ENCODE measurements at places on chromosomes 4 and X. TPM values are rescaled to one million over a fixed set of nuclear protein-coding genes. Genes with fewer than 3 reads are reported as not detected.

DNA sequence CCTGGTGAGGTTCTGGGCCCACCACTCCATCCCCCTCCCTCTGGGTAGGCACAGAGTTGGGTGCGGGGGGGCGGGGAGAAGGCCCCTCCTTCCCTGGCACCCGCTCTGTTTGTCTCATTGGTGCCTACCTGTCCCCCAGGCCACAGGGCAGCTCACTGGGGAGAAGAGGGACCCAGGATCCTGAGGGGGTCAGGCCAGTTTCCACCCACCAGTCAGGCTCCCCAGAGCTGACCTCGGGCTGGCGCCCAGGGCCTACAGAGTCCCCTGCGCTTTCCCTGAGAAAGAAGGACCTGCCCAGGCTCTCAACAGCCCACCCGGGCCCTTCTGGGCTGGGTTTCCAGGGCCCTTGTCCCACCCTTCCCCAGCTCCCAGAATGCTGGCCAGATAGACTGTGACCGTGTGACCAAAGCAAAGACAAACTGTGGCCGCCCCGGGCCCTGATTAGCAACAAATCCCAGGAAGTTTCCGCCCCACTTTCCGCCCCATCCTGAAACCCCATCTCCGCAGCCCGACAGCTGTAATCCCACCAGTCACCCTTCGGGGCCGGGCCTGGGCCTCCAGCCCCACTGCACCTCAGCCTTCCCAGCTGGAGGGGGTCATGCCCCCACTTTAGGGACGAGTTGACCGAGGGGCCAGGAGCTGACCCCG lies 33.8 kb upstream of the FGFR3 start:
- DNase-seq: no peak

- no peak for DNase-seq
Measured at GRCh38 chrX:1112321-1112720, 100.1 kb downstream of the CRLF2 start.

- DNase-seq: no peak
Measured at GRCh38 chrX:568311-568710, 62.3 kb upstream of the SHOX start.

- no peak for DNase-seq
Measured at GRCh38 chr4:144750348-144750747, 104.4 kb downstream of the HHIP start.

DNA sequence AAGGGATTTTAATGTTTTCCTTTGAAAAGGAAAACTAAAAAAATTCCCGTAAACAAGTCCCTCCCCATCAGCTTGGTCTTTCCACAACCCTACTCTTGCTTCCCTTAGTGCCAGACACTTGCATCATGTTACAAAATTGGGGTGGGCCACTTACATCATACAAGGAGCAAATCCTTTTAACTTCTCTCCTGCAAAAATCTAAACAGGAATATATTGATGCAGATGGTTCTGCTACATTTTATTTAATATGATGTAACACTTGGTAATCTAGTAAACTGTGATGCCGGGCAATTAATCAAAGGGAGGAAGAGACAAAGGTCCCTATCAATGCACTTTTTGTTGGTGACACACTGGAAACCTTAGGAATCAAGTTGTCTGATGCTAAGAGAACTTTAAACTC lies 125.3 kb downstream of the UBE2K start:
- no peak for DNase-seq

GRCh38 chrX:64447207-64447606 lies 52.0 kb upstream of the MTMR8 start:
- DNase-seq: no peak

DNA sequence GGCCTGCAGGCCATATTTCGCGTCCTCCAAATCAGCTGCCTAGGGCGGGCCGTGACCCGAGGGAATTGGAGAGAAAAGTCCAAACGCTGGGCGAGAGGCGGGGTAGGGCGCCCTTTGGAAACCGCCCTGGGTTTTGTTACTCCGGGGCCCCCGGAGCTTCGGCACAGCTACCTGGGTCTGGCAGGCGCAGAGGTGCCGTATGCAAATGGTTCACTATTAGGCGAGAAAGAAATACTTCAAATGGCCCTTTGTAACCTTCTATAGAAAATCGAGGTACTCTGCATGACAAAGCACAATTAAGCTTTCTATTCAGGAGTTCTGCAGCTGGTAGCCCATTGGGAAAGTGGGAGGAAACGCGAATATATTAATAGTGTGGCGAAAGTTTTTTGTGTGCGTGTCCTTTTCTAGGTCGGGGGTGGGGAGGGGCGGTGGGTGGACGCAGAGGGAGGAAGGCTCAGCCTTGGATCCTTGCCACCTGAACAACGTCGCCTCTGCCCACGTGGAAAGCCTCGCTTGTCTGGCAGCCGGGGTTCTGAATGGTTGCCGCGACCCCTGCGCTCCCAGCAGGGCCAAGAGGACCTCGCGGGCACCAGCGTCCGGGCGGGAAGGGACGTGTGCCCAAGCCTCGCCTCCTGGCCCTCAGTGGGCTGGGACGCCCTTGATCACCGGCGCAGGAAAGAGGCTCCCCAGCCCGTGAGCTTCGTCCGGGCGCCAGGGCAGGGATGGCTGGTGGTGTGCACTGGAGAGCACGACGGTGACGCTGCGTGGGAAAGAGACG lies 9.5 kb downstream of the GSX2 start:
- no peak for DNase-seq

TCEAL3 gene
- total RNA-seq: 11.3 TPM

MAOA gene
- 93.6 TPM for total RNA-seq

Data from ascending aorta (tissue), 2 donors.